ENCODE measurements at places on chromosomes 12 and 14.

DNA sequence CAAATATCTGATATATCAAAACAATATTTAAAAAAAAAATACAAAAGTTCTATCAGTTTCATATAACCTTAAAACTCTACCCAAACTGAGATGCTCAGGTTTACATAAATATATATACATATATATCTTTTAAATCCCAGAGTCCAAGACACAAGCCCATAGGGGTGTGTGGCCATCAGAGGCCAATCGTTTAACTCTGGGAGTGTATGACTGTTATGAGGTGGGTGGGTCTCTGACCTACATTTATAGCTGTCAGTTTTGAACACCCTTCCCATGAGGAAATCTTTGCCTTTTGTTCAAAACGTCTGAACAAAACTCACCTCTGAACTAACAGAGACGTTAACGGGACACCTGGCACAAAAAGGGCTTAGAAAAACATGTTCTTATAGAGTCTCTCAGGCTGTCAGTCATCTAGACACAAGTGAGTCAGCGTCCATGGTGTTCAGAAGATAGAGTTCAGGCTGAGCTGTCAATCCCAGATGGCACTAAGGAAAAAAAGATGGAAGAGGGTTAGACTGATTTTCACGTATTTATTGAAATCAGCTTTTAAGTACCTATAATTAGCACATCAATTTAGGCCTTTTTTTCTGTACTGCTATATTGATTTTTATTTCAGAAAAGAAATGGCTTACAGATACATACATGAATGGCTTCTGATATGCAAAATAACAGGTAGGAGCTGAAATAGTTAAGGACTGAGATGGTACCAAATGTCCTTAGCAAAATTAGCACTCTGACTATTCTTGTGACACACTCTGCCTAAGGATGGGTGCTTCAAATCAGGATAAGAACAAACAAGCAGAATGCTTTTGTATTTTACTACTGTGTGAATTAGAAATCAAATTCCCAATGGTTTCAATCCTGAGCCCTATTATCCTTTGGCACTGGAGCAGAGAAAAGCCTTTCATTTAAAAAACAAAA lies 29.2 kb downstream of the HIGD1C start:
- DNase-seq: no peak

GRCh38 chr12:108360487-108360886 lies 21.4 kb upstream of the CMKLR1 start:
- no peak for DNase-seq

DNA sequence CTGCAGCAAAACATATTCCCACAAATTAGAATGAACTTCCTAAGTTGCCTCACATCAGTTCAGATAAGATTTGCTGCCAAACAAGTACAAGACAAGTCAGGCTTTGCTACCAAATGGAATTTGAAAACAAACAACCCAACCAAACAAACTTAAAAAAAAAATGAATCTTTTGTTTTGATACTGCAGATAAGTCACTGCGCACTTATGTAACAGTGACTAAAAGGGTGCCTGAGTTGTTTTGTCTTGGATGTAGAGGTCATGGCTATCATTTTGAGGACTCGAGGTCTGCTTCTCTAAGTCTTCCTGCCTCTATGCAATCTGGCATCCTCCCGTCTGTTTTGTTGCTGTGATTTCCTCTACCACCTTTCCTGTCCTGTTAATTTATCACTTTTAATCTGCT lies 11.1 kb upstream of the EPS8 start:
- no peak for DNase-seq

DNA sequence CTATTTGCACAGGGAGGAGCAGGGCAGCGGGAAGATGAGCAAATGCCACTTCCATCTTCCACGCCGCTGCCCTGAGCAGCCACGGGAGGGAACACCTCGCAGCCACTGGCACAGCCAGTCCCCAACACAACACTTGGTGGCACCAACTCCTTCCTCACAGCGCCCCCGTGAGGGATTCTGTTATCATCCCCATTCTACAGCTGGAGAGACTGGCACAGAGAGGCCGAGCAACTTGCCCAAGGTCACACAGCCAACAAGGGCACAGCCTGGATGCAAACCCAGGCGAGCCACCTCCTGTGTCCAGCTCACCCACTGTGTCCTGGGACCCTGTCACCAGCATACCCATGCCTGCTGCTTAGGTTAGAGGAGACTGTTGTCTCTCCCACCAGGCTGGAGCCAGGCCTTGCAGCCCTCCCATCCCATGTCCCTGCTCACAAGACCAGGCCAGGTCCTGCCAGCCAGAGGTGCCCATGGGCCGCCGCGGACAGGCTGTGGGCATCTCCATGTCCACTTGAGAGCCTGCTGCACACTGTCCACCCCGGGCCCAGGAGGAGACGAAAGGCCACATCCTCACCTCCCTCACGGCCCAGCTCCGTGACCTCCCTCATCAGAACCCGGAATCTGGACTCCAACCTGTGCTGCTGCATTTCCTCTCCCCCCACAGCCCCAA lies 57.0 kb downstream of the NCOR2 start:
- no peak for DNase-seq

GRCh38 chr12:120783197-120783596 lies 57.6 kb downstream of the ACADS start:
- no peak for DNase-seq

DNA sequence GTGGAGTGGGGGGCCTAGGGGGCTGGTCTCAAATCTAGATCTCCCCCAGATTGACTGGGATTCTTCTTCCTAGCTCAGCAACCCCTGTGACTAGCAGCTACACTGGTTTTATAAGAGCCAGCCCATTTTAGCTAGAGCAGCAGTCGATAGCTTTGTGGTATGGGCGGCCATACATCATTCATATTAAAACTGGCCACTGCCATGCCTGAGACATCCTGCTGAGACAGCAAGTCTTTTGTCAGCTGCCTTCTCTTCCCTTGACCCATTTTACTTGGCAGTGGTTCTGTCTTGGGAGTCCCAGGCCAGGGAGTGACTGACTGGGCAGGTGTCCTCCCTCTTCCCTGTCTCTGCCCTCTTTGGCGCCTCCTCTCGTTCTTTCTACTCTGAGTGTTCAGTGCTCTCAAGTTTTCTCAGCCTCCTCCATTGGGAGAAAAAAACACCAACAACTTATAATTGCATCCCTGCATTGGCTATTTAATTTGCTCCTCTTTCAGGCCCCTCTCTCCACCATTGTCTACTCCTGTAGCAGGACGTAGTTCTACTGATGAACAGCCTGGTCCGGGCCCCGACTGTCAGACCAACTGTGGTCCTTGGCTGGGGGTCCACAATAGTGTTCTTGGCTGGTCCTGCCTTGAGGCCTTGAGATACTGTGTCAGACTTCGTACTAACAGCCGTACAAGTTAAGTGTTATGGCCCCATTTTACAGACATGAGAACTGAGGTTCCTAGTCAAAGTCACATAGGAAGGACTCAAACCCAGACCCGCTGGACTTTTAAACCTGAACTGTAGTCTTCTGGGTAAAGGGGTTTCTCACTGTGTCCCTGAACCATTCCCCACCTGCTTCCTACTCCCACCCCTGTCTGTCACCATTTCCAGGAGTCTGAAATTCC lies 18.3 kb upstream of the JDP2 start:
- no peak for DNase-seq

- no peak for DNase-seq
Observed at GRCh38 chr14:106308839-106309389, 782.5 kb downstream of the TMEM121 start.

DNA sequence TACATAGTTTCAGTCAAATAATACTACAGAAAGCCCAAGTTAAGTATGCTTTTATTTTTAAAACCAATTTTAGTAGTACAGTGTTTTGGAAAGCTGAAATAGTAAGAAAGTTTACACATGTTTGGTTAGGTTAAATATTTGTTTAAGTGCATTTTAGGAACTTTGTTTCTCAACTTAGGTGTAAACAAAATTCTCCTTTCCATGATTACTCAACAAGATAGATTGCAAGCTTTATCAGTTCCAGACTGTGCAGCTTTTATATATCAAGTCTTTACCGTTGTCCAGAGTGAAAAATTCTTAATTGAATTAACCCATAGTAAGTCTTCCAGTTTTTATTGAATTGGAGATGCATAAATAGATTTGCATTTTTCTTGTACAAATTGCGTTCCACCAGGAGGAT lies 45.1 kb downstream of the PIWIL1 start:
- no peak for DNase-seq

GRCh38 chr12:55955800-55956508 lies 9.9 kb downstream of the PMEL start:
- no peak for DNase-seq

GRCh38 chr12:114406316-114406983 lies 506 bp upstream of the TBX5 start:
- no peak for DNase-seq

- peak; percentile 62 for DNase-seq
Observed at GRCh38 chr12:569803-570434, 93.3 kb downstream of the NINJ2 start.

- no peak for DNase-seq
Observed at GRCh38 chr12:162467-163307, 51.3 kb downstream of the SLC6A12 start.

- peak; percentile 87 for DNase-seq
Observed at GRCh38 chr14:92649934-92650545, 98.4 kb downstream of the LGMN start.

DNA sequence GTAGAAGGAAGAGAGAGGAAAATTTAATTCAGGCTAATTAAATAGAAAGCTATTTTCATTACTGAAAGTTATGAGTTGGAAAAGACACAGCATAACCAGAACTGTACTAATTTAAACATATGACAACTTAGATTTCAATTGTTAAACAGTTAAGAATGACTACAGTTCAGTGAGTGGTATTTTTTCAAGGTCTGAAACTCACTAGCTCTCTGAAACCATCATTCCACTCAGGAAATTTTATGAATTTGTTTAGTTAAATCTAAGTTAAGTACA lies 62.4 kb downstream of the EPS8 start:
- no peak for DNase-seq

GRCh38 chr12:11896417-11896929 lies 174.3 kb upstream of the BCL2L14 start:
- no peak for DNase-seq
